ENCODE measurements at places on chromosomes 5 and 9. TPM values are rescaled to one million over a fixed set of nuclear protein-coding genes. Genes with fewer than 3 reads are reported as not detected.

DNA sequence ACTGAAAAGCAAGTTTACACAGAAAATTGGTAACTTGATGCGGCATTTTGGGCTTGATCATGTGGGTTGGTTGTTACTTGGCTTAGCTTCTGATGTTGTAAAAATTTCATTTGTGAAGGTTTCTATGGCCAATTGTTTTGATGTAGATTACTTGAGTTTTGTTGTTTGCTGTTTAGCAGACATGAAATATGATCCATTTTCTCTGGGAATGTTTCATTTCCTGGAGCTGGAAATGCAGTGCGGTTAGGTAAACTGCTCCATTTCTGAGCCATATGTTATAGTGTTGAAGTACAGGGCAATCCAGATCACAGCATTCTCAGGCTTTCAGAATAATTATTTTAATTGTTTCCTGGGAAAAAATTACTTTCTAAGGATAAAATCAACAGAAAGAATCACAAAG, 396.9 kb downstream of the ENC1 start:
- ATAC-seq = no peak

- ATAC-seq = peak; percentile 61
Observed at GRCh38 chr9:115008536-115009270, 78.3 kb upstream of the TNFSF8 start.

The SFXN1 gene
- total RNA-seq = 26.1 TPM

The CAPSL gene
- total RNA-seq = not detected

- ATAC-seq = no peak
Observed at GRCh38 chr9:130694205-130694604, 625 bp downstream of the EXOSC2 start.

The FOXD4 gene
- 0.13 TPM for total RNA-seq

- ATAC-seq = no peak
Observed at GRCh38 chr5:135934939-135935338, 19.8 kb downstream of the LECT2 start.

DNA sequence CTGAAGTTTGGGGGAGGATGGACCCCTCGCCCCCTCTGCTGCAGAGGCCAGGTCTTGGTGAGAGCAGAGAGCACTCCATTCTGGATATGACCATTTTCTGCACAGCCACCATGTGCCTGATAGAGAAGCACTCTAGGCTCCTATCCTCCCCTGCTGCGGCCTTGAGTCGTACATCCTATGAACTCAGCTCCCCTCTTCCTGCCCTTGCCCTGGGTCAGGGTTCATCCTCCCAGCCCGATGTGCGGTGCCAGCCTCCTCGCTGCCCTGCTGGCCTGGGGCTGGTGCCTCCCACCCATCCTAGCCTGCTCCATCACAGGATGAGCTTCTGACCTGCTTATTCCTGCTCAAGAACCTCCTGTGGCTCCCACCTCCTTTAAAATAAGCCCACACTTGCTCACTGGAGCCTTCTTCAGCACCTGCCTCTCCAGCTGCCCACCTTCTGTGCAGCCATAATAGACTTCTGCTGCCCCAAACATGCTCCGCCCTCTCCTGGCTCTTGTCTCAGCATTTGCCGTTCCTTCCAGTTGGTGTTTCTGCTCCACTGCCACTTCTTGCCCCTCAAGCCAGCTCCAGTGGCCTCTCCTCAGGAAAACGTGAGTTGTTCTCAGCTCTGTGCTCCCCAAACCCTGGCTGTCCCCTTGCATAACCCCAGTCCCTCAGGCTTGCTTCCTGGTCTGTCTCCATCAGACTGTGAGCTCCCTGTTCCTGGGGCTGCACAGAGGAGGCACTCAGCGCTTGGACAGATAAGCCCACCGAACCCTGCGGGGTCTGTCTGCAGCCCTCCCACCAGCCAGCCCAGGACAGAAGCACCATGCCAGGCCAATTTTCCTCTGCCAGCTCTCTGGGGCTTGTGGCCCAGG, 22.3 kb upstream of the TTLL11 start:
- no peak for ATAC-seq

DNA sequence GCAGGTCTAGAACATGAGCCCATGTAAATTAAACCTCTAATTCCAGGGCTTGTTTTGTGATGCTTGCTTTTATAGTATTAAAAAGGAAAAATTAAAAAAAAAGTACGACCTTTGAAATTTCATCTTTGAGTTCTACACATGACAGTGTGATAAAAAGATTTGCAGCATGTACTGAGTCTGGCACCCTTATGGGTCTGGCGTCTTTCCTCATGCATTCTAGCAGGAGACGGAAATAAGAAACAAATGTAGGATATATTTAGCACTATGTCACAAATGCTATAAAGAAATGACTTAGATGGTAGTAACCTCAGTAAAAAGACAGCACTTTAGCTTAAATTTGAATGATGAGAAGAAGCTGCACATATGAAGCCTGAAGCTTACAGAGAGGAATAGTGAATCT, 1474.3 kb upstream of the CDH6 start:
- no peak for ATAC-seq

DNA sequence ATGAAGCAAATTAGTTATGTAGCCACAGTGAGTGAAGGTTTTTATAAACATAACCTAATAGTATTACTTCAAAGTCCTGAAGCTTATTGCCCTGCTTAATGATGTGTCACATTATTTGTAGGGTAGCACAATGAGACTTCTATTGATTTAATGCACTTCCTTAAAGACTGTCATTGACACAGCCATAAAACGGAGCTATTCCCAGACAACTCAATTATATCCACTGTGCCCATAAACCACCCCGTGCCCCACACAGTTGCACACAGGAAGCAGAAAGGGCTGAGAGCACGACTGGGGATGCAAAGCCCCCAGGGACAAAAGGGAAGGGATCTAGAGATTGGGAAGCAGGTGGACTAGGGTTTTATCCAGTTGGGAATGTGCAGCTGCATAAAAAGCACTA, 37.0 kb downstream of the TRIM32 start:
- ATAC-seq = no peak

The LCN15 gene
- total RNA-seq = not detected

The SEMA5A gene
- 3.5 TPM for total RNA-seq

The C1QTNF3 gene
- total RNA-seq = 8.2 TPM

DNA sequence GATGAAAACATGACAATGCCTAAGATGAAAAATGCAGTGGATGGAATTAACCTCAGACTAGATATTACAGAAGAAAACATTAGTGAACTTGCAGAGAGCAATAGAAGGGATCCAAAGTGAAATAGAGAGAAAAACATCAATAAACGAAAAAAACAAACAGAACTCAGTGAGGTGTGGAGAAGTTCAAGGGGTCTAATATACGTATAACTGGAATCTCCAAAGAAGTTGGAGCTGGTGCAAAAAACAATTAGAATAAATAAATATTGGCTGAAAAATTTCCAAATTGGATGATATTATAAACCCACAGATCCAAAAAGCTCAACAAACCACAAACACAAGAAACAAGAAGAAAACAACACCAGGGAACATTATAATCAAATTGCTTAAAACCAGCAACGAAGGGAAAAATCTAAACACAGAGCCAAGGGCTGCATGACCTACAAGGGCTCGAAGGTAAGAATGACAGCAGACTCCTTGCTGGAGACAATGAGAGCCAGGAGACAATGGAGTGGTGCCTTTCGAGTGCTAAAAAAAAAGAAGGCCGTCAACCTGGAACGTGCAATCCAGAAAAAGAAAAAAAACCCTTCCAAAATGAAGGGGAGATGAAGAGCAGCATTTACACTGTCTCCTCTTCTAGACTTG, 11.8 kb downstream of the FAM163B start:
- no peak for ATAC-seq

GRCh38 chr5:109614301-109614700, 75.4 kb upstream of the MAN2A1 start:
- ATAC-seq = no peak

The MED10 gene
- 31.8 TPM for total RNA-seq

- no peak for ATAC-seq
Observed at GRCh38 chr9:89243296-89244061, 64.9 kb upstream of the SHC3 start.

DNA sequence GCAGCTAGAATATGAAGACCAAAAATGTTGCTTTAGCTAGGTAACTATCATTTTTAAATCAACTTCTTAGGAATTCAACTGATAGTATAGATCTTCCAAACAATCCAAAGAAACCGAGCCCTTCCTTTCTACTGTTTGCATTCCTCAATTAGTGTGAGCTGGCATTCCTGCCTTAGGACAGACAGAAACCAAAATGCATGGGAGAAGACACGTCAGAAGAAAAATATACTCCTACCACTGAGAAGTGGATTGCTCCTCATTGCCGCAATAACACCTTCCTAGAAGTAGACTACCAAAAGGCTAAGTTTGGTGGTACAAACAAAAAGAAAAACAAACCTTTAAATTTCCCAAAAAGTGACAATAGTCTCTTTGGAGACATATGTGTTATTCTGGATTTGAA, 440.0 kb downstream of the SEMA5A start:
- ATAC-seq = no peak

- ATAC-seq = no peak
Observed at GRCh38 chr5:89934069-89934468, 475.5 kb downstream of the CETN3 start.
